ENCODE measurements at places on chromosomes 13 and 19.

GRCh38 chr13:100382785-100383184 lies 205.8 kb downstream of the GGACT start:
- DNase-seq: no peak

DNA sequence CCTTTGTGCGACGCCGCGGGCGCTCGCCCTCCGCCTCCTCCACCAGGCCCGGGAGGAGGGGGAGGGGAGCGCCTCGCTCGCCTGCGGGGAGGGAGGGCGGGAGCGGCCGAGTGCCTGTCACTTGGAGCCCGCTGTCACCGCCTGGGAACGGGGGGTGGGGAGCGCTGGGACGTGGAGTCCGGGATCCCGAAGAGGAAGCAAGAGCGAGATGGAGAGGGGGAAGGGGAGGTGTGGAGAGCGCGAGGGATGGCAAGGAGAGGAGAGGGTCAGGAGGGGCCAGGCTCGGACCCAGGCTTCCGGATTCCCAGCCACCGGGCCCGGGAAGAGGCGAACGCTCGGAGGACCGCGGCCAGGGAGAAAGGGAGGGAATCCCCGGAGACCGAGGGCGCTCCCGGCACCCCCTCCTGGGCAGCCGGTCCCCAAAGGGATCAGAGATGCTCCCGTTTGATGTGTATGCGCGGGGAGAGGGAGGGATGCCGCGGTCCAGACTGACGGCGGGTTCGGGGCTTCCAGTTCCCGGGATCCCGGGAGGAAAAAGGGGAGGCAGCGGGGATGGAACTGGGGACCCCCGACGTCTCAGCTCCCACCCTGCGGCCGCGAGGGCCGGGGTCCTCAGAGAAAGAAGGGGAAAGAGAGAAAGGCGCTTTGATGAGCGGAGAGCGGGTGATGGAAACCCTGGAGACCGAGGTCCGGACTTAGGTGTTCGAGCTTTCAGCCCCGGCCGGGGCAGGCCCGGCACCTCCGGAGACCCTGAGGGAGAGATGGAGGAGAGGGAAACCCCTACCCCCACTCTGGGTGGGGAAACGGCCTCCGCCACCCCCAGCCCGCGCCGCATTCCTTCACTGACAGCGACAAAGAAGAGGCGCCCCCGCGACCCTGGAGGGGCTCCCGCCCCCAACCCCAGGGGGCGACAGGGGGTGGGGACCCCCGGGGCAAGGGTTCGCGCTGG lies 4.7 kb upstream of the DPF1 start:
- no peak for DNase-seq

- DNase-seq: no peak
Observed at GRCh38 chr19:14567079-14567478, 4.8 kb downstream of the NDUFB7 start.

DNA sequence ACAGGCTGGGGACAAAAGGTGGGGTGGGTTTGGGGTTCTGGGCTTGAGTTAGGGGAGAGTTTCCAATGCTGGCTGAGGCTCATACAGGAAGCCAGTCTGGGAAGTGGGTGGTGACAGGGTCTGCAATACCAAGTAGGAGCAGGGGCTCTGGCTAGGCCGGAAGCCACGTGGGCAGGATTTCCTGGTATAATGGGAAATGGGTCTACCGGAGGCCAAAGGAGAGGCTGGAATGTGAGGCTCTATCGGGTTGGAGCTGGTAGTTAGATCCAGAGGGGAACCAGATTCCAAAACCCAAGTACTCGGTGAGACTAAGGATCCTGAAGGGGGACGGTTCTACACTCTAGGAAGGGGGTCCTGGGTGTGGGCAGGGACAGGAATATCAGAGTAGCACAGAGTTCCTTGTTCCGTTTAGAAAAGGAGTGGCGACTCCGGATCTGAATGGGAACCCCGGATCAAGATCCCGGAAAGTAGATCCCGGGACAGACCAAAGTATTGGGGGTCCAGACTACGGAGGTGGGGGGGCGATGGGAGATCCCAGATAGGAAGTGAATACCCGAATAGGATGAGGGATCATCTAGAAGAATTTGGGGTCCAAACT lies 802 bp downstream of the CDC37 start:
- DNase-seq: no peak

DNA sequence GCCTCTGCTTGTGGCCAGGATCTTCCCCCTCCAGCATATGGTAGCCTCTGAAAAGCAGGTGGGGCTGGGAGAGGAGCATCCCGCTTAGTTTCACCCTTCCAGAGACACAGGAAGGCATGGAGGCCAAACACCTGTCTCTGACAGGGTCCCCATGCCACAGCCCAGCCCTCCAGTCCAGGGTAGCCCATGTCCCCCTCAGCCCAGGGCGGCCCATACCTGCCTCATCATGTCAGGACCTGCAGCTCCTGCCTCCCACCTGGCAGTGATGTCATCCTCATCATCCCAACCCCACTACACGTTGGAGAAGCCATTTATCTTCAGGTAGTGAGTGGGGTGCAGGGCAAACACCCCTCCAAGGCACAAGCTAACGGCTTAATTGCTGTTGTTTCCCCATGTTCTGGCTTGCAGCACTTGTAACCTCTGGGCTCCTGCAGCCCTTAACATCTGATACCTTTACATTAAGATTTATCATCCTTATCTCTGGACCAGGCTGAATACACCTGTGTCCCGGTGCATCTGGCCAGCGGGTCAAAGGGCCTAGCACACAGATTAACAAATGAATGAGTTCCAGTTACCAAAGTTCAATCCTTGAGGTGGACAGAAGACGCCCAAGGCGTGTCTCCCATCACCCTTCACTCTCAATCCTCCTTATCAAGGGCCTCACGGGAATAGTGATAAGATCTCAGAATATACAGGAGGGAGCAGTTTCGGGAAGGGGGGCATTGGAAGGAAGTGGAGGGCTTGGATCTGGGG lies 22.2 kb downstream of the ZNF175 start:
- DNase-seq: no peak

GRCh38 chr19:12610540-12611360 lies at the start of the genes ZNF490 and ZNF791:
ZNF490 (minus strand) TSS chr19:12610813; CDS start chr19:12610680, 133 bp downstream.
ZNF791 (plus strand) TSS chr19:12610920; CDS start chr19:12611080, 160 bp downstream.
- peak; percentile 97 for DNase-seq

DNA sequence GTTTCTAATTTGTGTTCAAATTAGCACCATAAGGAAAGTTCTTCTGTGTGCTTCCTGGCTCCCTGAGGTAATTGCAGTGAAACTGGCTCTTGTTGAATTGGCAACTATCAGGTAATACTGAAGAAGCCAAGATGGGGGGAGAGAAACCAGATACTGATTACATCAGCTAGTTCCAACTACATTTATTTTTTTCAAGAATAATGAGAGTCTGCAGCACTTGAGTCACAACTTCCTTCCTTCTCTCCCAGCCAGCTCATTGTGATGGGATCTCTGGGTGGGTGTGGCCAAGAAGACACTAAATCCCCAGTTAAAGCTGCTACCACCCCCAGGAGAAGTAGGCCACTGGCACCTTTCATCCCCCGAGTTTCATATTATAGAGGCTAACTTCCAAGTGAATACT lies 100.7 kb upstream of the RXFP2 start:
- no peak for DNase-seq

GRCh38 chr19:19209372-19209771 lies 2.4 kb upstream of the NCAN start:
- DNase-seq: no peak

- DNase-seq: peak; percentile 48
Observed at GRCh38 chr13:112711528-112712265, 21.9 kb downstream of the ATP11A start.

DNA sequence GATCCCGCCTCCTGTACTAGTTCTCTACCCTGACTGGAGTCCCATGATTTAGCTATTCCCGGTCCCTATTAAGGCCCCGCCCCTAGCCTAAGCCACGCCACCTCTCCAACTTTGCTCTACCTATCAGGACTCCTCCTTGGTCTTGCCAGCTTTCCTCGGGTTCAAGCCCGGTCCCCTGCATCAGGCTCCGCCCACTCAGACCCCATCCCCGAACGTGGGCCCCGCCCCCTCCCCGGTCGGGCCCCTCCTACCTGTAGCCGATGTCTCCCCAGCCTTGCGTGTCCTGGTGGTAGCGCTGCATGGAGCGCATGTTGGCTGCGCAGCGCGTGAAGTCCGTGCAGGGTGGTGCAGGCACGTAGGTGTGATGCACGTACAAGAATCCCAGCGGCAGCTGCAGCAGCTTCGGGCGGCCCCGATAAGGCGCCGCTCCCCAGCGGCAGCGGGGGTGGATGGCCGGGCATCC lies 7.3 kb upstream of the RASAL3 start:
- DNase-seq: no peak

DNA sequence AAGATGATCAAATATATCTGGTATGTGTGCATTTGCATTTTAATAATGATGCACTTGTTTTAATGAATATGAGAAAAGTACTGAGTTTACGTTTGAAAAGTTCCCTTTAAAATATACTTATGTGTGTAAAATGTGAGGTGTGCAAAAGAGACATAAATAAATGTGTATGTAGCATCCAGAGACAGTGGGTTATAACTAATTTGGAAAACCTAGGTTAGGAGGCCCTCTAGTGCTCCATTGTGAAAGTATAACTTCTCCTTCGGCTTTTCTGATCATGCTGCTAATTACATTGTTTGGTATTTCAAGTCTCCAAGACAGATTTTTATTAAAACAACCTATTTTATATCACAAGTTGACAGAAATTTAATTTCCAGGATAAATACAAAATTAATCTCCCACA lies 30.1 kb downstream of the SCEL start:
- DNase-seq: no peak

DNA sequence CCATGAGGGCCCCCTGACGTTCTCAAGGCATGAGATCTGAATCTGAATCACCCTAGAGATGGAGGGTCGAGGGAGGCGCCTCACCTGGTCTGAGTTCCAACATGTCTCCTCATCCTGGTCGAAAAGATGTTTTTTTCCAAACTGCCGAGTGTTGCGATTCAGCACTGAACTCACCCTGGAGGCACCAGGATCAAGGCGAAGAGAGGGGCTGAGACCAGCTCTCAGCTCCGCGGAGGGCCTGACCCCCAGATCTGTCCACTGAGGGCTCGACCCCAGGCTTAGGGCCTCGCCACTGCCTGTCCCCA lies 555 bp downstream of the NR2C2AP start:
- DNase-seq: no peak

DNA sequence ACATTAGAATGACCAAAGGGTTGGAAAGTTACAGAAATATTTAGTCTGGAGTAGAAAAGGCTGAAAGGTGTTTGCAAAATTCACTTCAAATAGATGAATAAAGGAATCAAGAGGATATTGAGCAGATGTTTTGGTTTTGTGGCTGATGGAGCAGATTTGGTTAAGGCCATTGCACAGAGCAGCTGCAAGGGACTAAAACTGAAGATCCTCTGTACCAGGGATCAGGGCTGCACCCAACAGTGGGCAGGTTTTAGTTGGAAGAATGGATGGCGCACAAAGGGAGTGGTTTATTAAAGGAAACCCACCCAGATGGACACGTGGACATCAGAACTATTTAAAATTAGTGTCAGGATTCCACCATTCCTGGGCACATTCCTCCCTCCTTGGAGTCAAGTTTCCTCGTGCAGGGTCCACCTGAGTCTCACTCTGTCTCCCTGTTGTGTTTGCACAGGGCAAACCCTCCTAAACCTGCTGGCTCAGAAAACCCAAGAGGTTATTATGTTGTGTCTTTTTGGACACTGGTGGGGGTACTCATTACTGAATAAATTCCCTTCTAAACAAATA lies 9.2 kb upstream of the UBAC2 start:
- no peak for DNase-seq

DNA sequence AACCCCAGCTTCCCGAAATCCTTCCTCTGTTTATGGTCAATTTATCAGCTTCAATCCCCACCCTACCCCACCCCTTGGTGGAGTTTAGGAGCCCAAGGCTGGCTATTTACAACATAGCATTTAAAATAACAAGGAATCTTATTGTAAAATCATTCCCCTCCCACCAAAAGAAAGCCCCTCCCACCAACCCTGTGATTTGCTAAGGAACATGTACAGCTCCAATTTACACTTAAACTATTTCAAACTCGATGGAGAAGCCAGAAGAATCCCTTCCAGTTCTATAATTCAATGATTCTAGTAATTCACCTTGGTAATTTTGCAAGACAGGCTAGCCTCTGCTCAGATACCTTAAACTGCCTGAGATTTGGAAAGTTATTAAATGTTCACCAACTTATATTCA lies 3.0 kb downstream of the LATS2 start:
- DNase-seq: no peak

GRCh38 chr19:980133-980998 lies 3.8 kb upstream of the WDR18 start:
- no peak for DNase-seq

GRCh38 chr19:32652894-32653598 lies 21.9 kb downstream of the ANKRD27 start:
- peak; percentile 49 for DNase-seq

DNA sequence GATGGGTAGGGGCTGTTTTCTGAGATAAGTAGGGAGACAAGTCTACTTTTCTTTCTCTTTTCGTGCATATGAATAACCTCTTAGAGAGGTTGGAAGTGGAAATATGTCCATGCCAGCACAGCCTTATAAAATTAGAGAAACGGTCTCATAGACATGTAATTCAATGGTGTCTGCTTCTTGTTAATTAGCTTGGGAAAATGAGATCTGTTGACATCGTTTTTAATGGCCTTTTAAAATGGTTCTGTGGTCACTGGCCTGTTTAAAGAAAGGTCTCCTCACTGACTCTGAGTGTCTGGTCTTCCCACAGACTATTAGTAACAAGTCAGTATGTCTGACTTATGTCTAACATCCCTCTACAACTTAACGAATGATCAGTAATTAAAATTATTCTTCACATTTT lies 487.1 kb downstream of the SLITRK6 start:
- DNase-seq: no peak
